ENCODE measurements at places on chromosomes 2 and 18.

GRCh38 chr18:49697757-49698524 lies 115.4 kb downstream of the ACAA2 start:
- no peak for DNase-seq

DNA sequence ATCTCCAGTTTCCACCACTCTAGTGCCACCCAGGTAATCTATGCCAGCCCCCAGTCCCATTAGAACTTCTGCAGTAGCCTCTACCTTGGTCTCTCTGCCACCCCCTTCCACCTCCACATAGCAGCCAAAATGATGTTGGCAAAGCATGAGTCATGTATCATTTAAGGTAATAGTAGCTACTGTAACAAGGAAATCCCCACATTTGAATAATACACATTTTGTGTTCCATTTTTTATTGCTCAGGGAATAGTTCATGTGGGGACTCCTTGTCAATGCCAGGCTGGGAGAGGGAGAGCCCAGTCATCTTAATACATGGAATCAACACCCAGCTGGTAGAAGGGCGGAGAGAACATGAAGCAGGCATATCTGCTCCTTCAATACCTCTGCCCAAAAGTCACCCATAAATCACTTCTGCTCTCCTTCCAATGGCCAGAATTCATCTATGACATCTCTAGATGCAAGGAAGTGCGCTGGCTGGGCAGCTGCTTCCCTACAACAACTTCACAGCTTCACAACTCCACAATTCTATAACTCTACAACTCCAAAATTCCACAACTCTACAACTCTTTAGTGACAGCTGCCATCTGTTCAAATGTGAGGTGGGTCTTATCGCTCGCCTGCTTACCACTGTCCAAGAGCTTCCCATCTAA lies 70.6 kb upstream of the GLS start:
- DNase-seq: no peak

DNA sequence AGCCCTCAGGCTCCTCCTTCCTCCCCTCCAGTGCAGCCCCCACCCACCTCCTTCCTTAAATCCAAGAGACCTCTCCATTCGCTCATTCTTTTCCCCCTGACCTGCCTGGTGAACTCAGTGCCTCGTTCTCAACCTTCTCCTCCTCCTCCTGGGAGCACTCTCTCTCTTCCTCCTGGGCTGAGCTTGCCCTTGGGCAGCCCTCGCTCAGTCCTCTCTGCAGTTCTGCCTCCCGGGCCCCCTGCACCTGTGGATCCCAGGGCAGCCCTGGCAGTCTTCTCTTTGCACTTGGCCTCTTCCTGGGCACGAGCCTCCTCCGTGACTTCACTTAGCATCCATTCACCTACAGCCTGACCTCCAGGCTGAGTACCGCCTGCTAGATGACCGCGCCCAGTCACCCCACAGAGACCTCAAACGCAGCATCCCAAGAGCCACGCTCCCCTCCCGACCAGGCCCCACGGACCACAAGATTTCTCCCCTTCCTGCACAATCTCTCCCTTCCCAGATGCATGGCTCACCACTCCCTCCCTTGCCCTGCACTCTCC lies 58.9 kb upstream of the ID2 start:
- no peak for DNase-seq

DNA sequence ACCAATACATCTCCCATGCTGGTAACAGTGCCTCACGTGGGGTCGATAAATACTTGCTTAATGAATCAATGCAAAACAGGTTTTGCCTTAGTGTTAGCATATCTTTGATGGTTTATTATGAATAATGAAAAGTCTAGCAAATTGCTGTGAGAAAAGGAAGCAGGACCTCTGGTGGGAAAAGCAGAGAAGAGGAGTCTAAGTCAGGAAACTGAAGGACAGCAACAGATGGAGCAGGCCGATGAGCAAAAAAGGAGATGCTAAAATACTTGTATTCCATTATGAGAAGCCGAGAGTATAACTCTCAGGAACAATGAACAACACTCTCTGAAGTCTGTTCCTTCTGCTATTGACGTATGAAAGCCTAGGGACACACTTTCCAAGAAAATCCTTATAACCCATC lies 555.2 kb upstream of the KLHL29 start:
- no peak for DNase-seq

GRCh38 chr2:205133544-205133943 lies 548.8 kb upstream of the NRP2 start:
- no peak for DNase-seq

- DNase-seq: no peak
Measured at GRCh38 chr18:22108674-22109073, 60.7 kb upstream of the GATA6 start.

DNA sequence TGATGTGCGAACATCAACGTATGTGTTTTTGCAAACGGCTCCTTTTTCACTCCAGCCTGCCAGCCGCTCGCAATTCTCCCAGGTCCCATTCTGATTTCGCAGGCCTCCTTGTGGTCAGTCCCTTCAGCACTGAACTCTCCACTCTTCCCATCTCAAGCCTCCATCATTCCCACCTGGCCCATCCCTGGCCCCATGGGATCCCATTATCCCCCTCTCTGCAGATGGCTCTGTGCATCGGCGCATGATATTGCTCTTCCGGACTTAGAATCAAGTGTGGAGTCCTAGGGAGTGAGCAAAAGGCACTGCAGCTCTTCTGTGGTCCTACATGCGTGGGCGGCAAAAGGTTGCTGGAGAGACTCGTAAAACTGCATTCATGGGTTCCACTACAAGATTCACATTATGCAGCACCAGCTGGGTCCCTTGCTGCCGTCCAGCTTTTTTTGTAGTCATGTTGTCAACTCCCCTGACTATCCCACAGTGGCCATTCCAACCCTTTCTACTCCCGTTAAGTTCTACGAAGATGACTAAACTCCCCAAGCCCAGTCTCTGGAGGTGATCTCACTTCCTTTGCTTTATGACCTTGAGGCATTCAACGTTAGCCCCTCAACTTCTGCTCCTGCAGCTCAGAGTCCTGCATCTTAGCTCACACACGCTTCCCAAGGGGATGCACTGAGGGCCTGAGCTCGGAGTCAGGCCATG lies 125.3 kb upstream of the NRP2 start:
- DNase-seq: no peak

- DNase-seq: no peak
Measured at GRCh38 chr18:35581546-35581897, at the start of gene GALNT1. TSS of gene GALNT1 (plus strand) at chr18:35581740. CDS start at chr18:35654663, 72,923 bp downstream.

GRCh38 chr2:60520917-60521539 lies 32.4 kb downstream of the BCL11A start:
- no peak for DNase-seq

- no peak for DNase-seq
Measured at GRCh38 chr2:203732953-203733510, 26.6 kb downstream of the CD28 start.

- no peak for DNase-seq
Measured at GRCh38 chr2:215356948-215357461, 45.1 kb downstream of the ATIC start.

Measured in activated T-cell treated with anti-CD3 and anti-CD28 coated beads, Interleukin-2, amount 50 U/mL, for 48 hours (primary cell).